ENCODE measurements at places on chromosomes 2 and 18.

- no peak for DNase-seq
These were observed 25.4 kb upstream of the ATP5MC3 start for GRCh38 chr2:175206866-175207265.

- DNase-seq, result no peak
These were observed 217.7 kb downstream of the TWIST2 start for GRCh38 chr2:239065537-239065936.

DNA sequence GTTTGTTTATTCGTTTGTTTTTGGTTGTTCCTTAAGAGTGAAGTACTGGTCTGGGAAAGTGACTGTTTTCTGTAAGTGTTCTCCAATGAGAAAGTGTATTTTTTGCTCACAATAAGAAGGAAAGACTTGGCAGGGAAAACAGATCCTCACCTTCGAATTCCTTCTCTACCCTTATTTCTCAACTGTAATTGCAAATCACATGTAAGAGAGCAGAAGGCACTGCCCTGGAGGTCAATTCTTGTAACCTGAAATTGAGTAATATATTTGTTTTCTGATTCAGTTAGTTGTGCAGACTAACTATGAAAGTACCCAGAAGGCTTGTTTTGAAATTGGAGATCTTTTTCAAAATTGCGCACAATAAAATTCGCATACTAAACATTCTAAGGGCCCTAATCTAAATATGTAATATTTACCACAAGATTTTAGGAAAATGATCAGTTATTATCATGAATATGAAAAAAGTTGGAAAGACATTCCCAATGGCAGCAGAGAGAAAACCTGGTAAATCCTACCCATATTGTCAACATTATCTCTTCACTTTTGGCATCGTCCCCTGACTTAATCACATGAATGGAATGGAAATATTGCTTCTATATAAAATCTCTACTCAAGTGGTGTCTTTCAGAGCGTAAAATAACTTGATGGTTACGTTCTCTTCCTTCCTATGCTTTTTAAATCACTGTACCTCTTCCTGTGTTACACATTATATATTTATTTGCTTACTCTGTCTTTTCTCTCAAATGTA lies 24.1 kb downstream of the TFPI start:
- DNase-seq, result no peak

GRCh38 chr2:217854684-217855420 lies 147.9 kb downstream of the TNS1 start:
- DNase-seq, result no peak

GRCh38 chr18:79760348-79760747 lies 37.4 kb upstream of the KCNG2 start:
- no peak for DNase-seq

- no peak for DNase-seq
These were observed 108.0 kb downstream of the LRRC30 start for GRCh38 chr18:7338846-7339245.

GRCh38 chr2:9310377-9310776 lies 103.8 kb downstream of the ASAP2 start:
- DNase-seq, result no peak

DNA sequence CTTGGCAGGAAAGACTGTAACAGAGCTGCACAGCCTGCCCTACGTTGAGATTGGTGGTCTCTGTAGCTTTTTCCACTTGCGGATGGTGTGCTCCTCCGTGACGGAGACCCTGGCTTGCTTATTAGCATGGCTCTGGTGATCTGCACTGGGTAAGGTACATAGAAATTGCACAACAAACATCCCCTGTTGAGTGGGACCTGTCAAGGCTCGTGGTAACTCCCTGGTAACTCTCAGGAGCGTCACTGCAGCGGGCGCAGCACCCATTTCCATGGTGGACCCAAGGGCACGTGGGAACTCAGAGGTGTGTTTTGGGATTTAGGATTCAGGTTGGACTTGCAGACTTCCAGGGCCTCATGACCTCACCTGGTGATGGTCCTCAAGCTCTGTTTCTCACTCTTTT lies 1.1 kb downstream of the TRAF3IP1 start:
- DNase-seq, result no peak

DNA sequence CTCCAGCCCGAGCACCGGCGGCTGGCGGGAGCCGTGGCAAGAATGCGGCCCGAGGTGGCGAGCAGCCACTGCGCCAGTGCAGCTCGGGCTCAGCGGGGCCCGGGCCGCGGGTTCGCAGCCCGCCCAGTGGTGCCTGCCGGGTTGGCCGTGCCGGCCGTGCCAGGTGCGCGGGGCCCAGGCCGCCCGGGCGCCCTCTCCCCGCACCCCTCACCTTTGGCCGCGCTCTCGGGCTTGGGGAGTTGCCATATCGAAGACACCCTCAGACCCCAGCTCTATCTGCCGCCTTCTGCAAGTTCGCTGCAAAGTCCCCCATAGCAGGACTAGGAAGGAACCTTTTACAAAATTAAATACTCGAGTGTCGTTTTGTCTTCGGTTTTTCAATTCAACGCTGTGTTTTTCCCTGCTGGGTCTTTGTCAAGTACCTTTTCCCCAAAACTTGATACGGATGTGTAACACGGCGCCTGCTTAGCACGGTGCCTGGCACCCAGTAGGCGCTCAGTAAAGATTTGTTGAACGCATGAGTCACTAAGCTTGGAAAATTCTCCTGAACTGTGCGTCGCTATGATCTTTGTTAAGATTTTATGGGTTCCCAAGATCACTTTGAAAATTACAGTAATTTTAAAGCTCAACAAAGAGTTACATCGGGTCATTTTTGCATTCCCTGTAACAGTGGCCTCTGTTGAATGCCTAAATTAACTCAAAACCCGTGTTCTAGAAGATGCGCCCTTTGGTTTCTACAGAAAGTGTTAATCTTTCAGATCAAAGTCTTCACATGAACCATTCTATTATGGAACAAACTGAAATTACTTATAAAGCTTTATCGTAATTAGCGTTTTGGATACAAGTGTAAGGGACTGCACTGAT lies 750 bp downstream of the STRADB start:
- no peak for DNase-seq

DNA sequence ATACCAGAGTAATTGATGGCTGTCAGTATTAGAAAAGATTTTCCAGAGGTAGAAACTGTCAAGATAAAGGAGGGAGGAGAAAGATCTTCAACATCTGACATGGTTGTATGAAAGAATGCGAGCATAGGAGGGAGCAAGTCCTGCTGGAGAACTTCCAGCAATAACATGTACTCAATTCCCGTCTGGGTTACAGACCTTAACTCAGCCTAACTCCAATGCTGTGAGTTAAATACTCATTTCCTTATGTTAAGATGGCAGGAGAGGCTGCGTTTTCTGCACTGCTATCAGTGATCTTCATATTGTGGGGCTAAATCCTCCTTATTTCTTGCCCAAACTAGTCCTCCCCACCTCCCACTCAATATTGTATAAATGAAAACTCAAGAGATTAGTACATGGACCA lies 6.7 kb upstream of the CERS6 start:
- no peak for DNase-seq

DNA sequence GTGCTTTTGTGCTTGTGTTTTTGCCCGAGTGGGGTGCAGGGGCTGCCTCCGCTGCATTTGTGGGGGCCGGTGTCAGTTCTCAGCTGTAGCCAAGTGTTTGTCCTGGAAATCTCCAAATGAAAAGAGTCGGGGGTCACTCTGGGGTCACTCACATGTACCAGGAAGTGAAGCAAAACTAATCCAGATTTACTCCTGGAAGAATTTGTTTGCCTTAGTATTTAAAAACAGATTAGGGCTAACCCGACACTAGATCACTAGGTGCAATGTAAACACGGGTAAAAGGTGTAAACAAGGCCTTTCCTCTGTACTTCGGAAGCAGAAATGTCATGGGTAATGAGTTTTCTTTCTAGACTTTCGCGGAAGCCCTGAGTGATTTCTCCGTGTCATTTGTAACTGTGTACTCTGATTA lies 50.3 kb downstream of the GBX2 start:
- no peak for DNase-seq

- no peak for DNase-seq
These were observed 12.7 kb downstream of the INPP1 start for GRCh38 chr2:190355968-190356644.

DNA sequence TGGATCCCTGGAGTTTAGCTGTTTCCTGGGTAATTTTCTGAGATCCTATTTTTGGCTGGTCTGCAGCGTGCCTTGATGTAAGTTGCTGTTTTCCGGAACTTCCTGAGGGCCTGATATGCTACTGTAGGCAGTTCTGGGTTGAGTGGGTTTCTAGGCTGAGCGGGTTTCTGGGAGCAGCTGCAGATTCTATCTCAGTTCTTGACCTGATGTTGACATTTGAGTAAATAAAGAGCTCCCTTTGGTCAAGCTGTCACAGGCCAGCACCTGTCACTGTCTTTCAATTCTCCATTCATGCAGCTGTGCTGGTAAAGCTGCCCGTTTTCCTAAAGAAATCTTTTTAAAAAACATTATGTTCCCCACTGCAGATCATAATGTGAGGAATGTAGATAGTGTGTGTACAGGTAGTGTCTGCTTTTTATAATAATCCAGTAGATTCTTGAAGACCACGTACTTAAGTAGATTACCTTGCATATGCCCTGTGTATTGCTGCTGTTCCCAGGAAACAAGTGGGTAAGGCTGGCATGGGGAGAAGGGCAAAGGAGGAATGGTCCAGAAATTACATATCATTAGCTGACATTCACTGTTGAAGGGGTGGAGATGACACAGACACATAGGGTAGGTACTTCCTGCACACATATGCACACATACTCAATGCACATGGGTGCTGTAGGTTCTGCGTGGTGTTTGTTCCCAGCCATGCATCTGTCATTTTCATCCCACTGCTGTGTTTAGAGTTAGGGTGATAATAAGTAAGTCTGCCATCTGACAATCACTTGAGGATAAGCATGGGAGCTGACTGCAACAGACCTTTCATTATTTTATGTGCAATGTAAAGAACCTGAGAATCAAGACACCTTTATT lies 25.9 kb downstream of the CD28 start:
- no peak for DNase-seq

DNA sequence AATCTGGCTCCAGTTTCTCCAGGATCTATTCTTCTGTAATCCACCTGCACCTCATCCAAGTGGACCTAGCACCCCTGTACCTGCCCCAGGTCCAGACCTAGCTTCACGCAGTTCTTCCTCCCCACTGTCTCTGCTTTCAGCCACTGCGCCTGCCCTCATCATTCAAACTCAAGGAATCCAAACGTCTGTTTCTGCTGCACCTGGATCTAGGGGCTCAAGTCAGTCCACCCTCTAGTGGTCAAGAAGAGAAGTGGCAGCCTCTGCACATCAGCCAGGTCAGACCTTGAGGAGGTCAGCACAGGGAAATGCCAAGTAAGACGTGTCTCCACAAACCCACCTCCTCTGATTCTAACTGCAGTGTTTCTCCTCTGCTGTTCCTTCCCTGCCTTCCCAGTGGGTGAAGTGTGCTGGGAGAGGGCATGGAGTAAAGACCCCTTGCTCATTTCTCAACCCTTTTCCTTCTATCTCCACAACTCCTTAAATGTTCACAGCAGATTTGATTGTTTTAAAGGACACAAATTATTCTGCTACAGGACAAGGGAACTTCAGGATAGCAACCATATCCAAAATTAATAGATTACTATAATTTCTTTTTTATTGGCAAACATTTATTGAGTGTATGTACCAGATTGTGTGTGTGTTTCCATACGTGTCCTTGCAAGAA lies 8.6 kb upstream of the RNF152 start:
- no peak for DNase-seq

- DNase-seq, result no peak
These were observed 77.8 kb downstream of the ATP9B start for GRCh38 chr18:79147014-79147413.

GRCh38 chr2:165698444-165698884 lies 95.6 kb downstream of the GALNT3 start:
- no peak for DNase-seq

DNA sequence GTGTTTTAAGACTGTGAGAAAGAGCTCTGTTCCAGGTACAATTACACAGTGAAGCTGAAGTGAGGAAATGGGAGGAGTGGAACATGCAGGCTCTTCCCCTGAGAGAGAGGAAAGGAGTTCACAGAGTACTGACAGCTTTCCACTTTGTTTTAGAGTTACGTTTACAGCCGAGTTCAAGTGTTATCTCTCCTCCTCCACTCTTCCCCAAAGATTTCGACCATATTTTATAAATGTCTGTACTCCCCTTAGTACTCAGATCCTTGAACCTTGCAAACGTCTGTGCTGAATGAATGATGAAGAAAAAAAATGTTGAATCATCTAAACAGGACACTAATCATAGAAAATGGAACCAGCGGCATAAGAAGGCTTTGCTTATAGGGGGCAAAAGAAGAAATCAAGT lies 121.6 kb downstream of the THADA start:
- no peak for DNase-seq
